ENCODE measurements at places on chromosomes 7 and 10. TPM values are rescaled to one million over a fixed set of nuclear protein-coding genes. Genes with fewer than 3 reads are reported as not detected.

Gene TRPV6
- total RNA-seq = not detected

Gene KLF14
- total RNA-seq = 0.23 TPM

GRCh38 chr7:19410106-19410505 lies 264.9 kb upstream of the FERD3L start:
- DNase-seq = no peak

- DNase-seq = no peak
These were observed 72.5 kb downstream of the C10orf90 start for GRCh38 chr10:126598009-126598408.

DNA sequence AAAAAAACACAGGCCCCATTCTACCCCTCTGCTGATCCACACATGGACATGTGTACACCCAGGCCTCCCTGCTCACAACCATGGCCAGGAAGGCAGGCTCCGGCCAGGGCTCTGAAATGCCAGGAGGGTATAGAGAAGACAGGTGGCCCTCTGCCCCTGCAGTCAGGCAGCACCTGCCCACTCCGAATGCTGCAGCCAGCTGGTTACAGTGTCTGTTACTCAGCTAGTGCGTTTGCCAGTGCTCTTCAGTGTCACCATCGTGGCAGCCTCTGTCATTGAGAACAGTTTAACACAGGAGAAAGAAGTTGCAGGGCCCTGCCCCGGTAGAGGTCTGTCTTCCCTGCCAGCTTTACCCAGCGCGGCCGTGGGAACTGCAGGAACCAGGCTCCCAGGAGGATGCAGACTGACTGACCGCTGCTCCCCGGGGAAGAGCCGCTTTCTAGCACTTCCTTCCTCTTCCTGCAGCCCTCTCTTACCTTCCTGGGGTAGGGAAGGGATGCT lies 128.8 kb upstream of the FAM20C start:
- DNase-seq = peak; percentile 77

GRCh38 chr7:51357821-51358220 lies 41.2 kb upstream of the COBL start:
- DNase-seq = no peak

DNA sequence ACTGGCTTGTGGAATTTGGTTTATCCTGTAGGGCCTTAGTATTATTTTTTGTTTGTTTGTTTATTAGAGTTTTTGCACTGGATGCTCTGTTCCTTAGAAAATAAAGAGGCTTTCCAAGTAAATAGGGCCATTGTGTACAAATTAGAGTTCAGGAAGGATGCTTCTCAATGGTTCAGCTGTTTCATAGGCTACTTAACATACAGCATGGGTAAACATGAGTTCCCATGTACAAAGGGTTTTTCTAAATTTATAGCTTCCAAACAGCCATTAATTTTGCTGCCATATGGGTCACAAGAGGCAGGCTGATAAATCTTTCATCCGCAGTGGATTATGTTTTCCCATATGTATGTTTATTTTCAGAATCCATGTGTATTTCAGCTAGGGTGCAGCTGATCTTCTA lies 121.6 kb upstream of the WDR11 start:
- no peak for DNase-seq

GRCh38 chr10:25869067-25869591 lies 64.9 kb upstream of the MYO3A start:
- DNase-seq = no peak

Data from posterior vena cava (tissue), 2 donors.